ENCODE measurements at places on chromosomes 16 and 17.

DNA sequence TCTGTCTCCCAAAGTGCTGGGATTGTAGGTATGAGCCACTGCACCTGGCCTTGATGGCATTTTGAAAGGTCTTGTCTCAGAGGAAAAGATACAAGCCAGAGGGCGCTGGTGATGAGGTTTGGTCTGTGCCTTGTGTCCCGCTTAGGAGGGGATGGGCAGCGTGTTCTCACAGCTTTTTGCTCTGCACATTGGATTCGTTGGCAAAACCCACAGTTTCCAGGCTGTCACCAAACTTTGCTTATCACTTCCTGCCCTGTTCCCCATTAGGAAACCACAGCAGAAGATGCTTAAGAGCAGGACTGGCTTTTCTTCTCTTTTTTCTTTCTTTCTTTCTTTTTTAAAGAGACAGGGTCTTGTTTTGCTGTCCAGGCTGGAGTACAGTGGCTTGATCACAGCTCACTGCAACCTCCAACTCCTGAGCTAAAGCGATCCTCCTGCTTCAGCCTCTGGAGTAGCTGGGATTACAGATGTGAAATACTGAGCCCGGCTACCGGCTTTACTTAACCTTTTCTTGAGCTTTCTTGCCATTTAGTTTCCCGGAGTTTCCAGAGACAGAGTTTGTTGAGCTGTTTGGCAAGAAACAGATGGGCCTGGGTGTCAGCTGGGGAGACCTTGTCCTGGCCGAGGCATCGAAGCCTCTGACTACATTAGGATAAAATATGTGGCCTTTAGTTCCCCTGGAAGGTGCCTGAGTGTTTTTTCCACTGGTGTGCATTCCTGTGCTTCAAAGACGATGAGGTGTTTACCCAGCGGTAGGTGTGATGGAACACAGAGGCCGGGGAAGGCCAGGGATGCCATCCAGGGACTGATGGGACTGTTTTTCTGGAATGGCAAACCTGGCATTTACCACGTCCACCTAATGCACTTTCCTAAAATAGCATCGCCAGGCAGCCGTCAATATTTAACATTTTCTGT is 112.9 kb downstream of the ABCC1 start:
- DNase-seq: peak; percentile 98

GRCh38 chr17:7747635-7748071 is 30.1 kb downstream of the DNAH2 start:
- DNase-seq: no peak

- peak; percentile 30 for DNase-seq
Observed at GRCh38 chr17:73308017-73308823, 3.6 kb downstream of the CDC42EP4 start.

GRCh38 chr17:38709104-38709820 is 4.2 kb downstream of the MLLT6 start:
- DNase-seq: no peak

- no peak for DNase-seq
Observed at GRCh38 chr16:77998350-77999023, 23.9 kb upstream of the CLEC3A start.

DNA sequence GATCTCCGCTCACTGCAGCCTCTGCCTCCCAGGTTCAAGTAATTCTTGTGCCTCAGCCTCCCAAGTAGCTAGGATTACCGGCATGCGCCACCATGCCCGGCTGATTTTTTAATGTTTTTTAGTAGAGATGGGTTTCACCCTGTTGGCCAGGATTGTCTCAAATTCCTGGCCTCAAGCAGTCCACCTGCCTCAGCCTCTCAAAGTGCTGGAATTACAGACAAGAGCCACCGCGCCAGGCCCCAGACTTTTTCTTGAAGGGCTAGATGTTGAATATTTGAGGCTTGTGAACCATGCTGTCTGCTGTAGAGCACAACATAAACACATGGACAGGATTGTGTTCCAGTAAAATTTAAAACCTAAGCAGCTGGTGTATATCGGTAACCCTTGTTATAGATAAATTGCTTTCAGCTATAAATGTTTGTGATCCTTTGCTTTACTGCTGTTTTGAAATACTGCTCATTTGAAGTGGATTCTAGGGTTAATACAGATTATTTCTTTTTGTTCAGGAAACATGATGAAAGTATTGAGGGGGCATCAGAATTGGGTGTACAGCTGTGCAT is 12.4 kb downstream of the WSB1 start:
- no peak for DNase-seq

Data from MV-4-11 (cell line).